ENCODE measurements at places on chromosomes 13 and 19.

GRCh38 chr13:106186366-106187030, 349.0 kb downstream of the EFNB2 start:
- DNase-seq = no peak

DNA sequence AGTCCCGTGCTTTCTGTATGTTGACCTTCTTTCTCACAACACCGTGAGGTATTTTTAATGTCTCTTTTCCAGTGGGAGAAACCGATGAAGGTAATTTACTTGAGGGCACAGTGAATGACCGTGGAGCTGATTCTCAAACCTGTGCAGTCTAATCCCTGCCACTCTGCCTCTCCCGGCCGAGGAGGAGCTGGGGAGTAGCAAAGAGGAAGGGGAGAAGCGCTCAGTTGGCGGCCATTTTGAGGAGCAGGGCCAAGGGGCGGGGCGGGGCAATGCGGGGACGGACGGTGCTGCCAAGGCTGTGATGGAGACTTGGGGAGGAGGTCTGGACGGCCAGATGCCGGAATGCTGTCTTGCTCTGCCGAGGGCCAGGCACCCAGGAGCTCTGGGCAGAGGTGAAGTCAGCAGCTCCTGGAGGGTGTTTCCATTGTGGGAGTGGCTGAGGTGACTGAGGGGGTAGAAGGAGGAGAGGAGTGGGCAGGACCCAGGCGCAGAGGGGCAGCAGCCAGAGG, 12.4 kb upstream of the RANBP3 start:
- DNase-seq = no peak

GRCh38 chr13:87684850-87685742, 13.9 kb downstream of the SLITRK5 start:
- DNase-seq = no peak

DNA sequence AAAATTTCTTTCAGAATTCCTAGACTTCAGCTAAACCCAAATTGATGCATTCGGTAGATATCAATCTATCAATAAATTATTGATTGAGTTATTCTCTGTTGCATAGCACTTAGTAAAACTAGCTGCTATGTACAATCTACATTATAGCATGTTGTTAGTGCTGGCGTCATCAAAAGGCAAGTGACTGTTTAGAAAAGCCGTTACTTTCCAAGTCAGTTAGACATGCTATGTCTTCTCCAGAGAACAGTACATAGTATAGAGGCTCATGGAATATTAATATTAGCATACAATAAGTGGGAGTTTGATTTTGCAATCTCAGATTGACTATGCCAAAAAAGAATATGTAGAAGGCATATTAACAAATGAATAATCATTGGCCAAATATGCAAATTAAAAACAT, 165.6 kb downstream of the DCT start:
- no peak for DNase-seq

DNA sequence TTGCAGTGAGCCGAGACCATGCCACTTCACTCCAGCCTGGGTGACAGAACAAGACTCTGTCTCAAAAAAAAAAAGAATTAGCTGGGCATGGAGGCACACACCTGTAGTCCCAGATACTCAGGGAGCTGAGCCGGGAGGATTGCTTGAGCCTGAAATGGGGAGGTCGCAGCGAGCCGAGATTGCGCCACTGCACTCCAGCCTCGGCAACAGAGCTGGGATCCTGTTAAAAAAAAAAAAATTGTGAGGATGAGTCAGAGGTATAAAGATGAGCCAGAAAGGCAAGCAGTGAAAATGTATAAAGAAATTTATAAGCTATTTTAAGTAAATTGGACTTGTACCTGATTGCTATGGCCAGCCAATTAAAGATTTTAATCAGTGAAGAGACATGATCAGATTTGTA, 21.1 kb downstream of the KBTBD6 start:
- DNase-seq = no peak

- no peak for DNase-seq
These were observed 16.2 kb upstream of the AP1M2 start for GRCh38 chr19:10603084-10603872.

GRCh38 chr19:55615543-55616394, 8.6 kb downstream of the ZNF784 start:
- no peak for DNase-seq

DNA sequence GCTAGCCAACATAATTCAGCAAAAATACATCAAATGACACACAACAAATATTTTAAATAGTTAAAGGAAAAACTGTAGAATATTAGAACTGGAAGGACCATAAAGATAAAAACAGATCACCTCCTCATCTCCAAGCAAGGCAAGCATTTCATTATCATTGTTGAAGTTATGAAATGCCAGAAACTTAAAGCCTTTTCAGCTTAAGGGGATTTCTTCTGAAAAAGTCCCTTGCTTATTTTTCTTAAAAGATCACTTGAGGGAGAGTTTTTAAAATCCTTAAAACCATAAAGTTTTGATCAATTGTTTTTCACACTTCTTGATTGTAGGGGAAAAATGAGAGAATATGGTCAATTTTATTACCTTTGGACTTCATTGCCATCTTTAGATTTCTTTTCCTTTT, 37.4 kb downstream of the FLT1 start:
- DNase-seq = no peak

DNA sequence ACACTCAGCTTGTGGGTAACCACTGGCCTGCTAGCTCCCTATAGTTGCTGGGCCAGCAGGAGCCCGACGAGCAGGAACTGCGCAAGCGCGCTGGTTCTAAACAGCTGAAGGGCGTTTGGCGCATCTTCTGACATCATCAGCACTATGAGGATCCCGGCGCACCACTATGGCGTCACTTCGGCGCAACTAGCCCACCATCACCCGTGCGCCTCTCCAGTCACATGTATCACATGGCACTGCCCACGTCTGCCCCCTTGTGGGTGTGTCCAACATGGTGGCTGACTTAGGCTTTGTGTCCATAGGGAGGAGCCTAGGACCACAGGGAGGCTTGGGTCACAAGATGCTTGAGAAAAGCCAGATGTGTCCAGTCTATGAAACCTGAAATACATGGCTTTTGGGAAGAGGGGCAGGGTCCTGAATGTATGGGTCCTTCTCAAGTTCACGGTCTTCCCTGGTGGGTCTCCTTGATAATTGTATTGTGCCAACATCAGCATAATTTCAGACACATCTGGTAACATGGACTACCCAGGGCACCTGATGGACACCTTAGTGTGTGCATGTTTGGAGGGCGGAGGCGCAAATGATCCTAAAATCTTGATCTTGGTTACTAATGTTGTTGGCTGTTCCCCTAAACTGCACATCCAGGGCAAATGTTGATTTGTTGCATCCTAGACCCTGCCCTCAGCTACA, 18.0 kb downstream of the KLK4 start:
- DNase-seq = no peak

DNA sequence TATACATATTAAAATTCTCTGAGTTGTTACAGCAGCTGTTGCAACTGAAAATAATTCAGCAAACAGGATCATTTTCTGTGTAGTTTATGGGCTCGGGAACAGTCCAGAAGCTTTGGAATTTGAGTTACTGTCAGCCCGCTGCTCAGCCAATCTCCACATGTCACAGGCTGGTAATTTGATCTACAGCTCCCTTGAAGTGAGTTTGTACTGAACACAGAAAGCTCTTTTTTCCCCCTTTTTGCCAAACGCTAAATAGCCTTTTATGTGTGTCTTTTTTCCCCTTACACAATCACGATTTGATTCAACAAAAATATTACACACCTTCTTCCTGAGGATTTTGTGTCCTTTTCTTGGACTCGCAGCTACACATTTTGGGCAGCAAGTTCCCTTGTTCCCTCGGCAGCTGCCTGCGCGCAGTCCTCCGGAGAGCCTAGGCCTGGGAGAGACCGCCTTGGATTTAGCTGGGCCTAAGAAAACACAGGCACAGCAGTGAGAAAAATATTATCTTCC, 371.4 kb downstream of the KCNRG start:
- DNase-seq = no peak

DNA sequence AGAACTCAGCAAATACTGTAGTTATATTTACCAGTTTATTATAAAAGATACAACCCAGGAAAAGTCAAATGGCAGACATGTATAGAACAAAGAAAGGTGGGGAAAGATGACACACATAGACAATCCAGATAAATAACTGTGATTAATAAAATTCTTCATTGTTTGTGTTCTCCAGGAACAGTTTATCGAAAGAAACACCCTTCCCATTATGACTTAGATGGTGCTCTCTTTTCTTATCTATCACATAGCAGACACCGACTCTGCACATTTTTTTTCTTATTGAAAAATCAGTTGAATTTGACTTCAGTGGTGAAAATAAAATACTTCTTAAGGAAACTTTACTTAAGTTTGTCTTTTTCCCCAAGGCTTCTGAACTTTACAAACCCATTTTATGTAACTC, 6.2 kb downstream of the ZNF708 start:
- no peak for DNase-seq
